ENCODE measurements at places on chromosomes 11 and 22. TPM values are rescaled to one million over a fixed set of nuclear protein-coding genes. Genes with fewer than 3 reads are reported as not detected.

DNA sequence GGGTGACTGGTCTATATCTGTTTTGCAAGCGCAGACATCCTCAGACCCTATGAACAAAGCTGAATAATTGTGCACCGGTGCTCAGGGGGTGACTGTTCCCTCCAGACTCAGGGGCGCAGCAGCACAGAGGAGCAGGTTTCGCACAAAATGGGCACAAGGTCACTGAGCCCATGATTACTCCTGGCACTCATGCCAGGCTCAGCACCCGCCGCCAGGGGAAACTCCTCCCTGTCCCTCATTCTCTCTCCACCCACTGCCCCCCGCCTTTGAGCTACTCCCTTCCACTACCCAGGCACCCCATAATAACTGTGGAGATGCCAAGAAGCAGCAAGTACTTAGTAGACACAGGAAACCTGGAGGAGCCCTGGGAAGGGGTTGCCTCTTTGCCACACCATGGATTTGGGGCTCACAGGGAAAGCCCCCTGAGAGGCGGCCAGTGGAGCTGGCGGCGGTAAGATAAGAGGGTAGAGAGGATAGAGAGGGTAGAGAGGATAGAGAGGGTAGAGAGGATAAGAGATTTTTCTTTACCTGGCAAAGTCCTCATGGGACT, 198.8 kb downstream of the CTTN start:
- no peak for DNase-seq

DNA sequence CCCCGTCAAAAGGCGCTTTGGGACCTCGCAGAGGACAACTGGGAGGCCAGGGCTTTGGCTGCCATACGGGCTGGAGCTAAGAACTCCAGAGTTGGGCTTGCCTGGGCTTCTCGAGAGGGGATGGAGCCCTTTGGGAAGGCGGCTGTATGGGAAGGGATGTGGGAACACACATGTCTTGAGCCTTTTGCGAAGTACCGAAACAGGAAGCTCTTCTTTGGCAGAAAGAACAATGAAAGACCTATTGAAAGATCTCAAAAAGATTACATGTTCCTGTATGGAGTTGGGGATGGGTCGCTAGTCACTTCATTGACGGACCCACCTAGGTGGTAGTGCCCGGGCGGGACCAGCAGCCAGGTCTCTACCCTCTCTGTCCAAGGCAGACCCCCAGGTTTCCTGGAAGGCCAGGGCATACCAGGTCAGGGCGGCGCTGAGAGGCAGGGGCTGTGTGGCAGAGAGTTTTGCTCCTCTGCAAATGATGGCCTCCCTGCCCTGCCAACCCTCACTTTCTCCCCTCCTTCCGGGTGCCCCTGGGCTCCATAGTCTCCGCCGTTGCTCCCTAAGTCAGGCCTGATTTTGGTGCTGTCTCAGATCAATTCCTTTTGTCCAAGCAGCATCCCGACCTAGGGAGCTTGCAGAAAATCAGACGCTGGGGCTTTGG, 1.0 kb downstream of the ST14 start:
- DNase-seq: no peak

GRCh38 chr11:24932110-24933000, 435.5 kb downstream of the LUZP2 start:
- DNase-seq: no peak

DNA sequence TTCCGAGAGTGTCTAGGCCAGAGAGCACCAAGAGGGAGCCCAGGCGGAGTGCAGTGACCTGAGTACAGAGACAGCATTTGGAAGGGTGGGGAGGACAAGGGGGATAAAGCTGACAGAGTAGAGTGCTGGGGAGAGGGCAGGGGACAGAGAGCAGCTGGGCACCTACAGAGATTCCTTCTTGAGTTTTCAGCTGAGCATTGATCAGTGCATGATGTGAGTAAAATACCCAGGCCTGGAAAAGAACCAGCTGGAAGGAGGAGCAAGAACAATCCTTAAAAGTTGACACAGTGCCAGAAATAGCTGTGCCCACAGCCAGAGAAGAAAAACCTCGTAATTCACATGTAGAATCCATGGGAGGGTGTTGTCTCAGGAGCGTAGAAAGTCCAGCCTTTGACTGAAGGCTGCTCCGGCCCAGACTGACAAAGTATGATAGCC, 33.9 kb upstream of the PANX2 start:
- no peak for DNase-seq

DNA sequence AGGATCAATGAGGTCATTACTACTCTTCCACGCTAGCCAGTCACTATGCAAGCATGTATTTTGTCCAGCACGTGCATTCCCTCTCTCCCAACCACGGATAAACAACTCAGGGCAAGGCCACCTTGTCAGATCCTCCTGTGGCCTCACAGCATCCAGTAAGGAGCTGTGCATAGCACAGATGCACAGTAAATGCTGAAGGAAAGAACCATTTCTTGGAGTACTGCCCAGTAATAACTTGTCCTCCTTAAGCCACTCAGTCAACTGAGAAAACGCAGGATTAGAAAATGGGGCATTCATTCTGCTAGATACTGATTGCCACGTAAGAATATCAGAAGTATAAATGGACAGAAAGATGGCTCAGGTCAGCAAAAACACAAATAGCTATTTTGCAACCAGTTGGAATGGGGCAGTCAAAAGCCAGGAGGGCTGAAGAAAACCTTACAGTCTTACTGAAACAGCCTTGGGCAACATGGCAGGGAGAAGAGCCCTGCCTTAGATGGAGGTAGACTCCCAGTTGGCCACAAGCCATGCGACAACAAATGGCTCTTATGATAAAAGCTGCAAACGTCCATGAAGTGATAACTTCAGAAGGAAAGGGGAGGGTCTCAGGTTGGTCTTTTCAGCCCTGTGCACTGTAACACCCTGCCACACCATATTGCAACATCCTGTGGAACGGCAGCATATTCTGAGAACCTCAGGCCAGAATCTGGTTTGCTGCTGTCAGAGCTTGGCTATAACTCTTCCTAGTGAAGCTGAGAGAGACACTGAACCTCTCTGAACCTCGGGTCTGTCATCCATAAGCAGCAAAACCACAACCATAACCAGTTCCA, 23.0 kb downstream of the PC start:
- DNase-seq: peak; percentile 74

DNA sequence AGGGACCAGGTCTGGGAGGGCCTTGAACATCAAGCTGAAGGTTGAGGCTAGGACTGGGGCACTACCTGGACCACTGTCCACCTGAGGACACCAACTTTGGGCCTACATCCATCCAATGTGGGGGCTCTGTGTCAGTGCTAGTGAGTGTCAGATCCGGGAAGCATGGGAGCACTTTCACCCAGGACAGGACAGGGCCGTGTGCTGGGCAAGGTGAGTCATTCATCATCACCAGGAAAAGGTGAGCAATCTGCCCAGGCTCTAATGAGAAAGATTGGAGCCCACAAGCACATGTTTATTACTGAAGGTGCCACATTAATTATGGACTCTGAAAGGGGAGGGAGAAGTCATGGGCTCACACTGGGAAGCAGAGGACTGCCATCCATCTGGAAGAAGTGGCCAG, 39.7 kb upstream of the DRD2 start:
- DNase-seq: no peak

DNA sequence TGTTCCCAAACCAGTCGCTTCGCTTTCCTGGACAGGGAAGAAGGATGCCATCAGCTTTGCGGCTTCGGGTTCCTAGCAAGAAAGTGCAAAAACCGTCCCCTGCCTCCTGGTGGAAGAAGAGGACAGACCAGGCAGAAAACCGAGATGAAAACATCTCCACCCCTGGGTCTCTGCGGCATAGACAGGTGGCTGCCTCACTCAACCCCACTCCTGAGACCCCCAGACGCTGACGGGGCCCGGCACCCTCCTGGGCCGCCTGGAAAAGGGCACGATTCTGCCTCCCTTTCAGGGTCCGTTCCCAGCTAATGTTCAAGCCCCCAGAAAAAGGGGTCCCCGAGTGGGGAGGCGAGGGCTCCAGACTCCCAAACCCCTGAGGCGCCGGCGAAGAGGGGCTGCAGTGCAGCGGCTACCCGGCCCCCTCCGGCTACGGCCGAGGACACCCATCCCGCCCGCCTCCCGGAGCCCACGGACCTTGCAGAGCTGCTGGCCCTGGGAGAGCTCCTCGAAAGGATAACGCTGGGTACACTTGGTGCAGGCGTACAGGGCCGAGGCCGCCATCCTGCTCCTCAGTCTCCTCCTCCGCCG, 569 bp downstream of the FAM76B start:
- peak; percentile 36 for DNase-seq

DNA sequence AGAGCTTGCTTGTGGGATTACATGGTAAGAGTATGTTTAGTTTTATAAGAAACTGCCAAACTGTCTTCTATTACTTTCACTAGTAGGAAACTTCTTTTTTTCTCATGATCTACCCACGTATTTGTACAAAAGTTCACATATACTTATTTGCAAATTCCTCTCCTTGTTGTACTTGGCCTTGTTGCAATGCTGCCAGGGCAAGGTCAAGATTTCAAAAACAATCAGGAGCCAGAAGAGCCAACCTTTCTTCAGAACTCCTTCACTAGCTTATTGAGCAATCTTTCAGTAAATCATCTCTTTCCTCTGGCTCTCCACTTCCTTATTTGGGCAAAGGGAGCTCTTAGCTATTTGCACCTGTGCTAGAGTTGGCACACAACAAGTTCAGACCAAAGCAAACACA, 9.7 kb downstream of the SRSF8 start:
- DNase-seq: peak; percentile 84

DNA sequence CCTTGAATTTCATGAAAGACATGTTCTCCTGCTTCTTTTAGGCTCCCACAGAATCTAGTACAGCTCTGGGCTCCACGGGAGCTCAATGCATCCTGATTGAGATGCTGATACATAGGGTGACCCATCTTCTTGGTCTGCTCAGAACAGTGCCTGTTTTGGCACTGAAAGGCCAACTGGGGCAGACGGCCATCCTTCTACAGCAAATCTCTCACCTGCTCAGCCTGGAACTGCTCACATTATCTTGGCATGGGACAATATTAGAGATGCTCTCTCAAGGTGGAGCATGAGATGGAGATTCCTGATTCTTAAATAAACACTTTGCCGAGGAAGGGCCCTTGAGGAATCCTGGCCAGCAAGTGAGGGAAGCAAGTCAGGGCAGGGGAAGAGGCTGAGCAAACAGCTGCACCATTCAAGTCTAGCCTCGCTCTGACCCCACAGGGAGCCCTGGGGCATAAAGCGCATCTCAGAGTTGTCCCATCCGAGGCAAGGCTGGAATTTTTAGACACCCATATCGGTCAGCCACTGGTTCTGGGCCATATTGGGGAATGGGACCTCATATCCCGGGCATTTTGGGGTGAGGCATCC, 58.4 kb upstream of the CSNK2A3 start:
- DNase-seq: no peak

DNA sequence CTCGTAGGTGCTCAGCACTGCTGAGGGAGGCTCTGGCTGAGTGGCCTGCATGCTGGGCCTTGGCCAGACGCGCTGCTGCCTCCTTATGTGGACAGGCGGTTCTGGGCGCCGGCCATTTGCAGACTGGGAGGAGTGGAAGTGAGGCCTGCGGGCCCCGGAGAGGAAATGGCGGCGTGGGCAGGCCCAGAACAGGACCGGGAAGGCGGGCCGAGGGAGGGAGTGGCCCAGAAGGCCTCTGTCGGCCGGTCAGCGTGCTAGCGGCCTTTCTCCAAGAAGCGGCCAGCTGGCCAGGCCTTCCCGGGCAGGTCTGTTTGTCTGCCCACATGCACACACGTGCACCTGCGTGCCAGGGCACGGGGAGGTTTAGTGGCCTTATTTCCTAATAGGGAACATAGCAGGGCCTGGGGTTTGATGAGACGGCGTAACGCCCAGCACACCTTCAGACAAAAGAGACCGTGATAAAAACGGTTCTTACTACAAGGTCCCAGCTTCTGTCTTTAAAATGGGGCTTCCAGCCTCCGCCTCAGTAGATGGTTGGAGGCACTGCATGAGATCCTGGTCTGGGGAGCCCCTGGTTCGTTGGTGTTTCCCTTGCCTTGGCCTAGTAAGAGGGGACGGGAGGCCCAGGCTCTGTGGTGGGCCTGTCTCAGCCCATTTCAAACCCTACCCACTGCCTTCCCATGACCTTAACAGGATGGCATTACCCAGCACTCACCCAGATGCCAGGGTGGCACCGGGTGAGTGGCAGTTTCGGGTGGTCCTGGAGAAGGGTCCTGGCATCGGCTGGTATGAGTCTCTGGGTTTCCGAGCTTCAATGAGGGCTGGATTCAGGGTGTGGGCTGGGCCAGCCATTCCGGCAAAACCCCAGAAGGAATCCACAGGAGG, 65.1 kb upstream of the PPARA start:
- DNase-seq: peak; percentile 92

Gene OR8I2
- not detected for total RNA-seq

Gene OR2AG2
- total RNA-seq: 0.27 TPM

Gene OR52I1
- total RNA-seq: not detected

Gene SERPING1
- 62.5 TPM for total RNA-seq

Gene WBP2NL
- not detected for total RNA-seq

Gene HBB
- not detected for total RNA-seq

Gene NXPE1
- total RNA-seq: not detected

Gene CDC42EP2
- 23.0 TPM for total RNA-seq
